Liver (tissue), 10 donors: ENCODE measurements at places on chromosomes 11 and 22. TPM values are rescaled to one million over a fixed set of nuclear protein-coding genes. Genes with fewer than 3 reads are reported as not detected.

Gene BIRC3
- polyA plus RNA-seq = 4.0 TPM

Gene VPS37C
- 4.8 TPM for polyA plus RNA-seq

DNA sequence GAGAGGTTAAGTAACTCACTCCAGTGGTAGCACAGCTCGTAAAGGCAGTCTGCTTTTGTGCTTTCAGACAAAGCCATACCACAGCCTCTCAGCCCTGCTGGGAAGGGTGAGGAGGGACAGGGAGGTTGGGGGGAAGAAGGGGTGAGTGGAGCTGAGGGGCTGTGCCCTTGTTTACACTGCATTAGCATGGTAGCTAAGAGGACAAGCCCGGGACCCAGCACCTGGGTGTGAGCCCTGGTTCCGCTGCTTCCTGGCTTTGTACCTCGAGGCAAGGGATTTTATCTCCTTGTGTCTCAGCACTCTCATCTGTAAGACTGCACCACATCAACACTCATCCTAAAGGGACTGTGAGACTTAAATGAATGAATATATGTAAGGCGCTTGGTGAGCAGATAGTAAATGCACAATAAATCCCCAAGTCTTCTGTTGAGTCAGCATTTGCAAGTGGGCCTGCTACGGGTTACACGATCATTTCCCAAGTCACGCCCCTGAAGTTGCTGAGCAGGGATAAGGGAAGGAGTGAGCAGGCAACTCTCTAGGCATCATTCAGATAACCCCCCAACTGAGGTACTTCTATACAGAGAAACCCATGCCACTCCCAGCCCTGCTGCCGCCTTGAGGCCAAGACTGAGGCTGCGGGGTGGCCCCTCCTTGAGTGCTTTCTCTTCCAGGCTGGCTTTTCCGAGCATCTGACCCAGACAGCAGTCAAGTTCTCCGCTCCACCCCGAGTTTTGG lies 7.5 kb downstream of the RASD2 start:
- no peak for DNase-seq

DNA sequence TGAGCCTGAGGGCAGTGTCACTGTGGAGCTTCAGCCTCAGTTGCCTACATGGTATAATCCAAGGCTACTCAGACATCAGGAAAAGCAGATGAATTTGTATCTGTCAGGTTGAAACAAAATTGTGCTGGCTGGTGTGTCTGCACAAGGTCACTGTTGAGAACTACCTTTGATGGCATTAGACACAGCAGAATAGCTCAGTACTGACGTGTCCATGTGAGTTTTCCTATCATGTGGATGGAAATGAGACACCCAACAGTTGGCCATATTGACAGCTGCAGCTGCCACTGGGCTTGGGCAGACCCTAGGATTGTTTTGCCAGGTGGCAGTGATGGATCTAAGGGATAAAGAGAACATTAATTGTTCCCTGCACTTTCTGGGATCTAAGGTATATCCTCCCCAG lies 15.8 kb downstream of the CCDC134 start:
- DNase-seq = no peak

GRCh38 chr11:73951797-73952196 lies 971 bp downstream of the DNAJB13 start:
- no peak for DNase-seq

- no peak for DNase-seq
Measured at GRCh38 chr11:70281156-70281609, 10.7 kb downstream of the PPFIA1 start.

GRCh38 chr11:45805305-45806071 lies 539 bp downstream of the SLC35C1 start:
- no peak for DNase-seq

Gene FAM83F
- 0.39 TPM for polyA plus RNA-seq
